Right lung (tissue), 10 donors: ENCODE measurements at places on chromosomes 13 and 19. TPM values are rescaled to one million over a fixed set of nuclear protein-coding genes. Genes with fewer than 3 reads are reported as not detected.

DNA sequence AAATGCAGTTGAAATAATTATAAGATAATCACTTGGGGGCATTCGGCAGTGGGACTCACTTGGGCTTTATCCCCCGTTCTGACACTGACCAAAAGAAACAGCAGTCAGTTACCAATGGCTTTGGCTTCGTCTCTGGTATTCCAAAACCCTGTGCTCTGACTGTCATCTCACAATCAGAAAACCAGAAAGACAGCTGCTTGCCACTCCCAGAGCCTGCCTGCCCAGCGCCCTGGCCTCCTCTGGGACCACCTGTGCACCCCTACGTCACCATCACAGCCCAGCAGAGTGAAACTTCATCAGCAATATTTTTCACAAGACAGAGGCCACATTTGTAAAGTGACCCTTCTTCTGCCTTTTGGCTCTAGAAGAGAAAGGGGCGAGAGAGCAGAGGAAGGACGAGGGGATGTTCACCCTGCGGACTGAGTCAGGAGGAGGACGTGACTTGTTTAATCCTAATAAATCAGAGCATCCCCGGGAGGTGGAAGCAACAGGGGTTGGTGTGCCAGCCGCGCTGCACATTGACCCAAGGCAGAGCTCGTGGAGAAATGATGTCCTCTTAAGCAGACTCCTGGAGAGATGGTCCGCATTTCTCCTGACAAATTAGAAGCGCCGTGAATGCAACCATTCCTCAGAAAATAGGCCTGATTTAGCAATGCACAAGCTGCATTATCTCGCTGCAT, 397.8 kb upstream of the ZNF507 start:
- DNase-seq = no peak

DNA sequence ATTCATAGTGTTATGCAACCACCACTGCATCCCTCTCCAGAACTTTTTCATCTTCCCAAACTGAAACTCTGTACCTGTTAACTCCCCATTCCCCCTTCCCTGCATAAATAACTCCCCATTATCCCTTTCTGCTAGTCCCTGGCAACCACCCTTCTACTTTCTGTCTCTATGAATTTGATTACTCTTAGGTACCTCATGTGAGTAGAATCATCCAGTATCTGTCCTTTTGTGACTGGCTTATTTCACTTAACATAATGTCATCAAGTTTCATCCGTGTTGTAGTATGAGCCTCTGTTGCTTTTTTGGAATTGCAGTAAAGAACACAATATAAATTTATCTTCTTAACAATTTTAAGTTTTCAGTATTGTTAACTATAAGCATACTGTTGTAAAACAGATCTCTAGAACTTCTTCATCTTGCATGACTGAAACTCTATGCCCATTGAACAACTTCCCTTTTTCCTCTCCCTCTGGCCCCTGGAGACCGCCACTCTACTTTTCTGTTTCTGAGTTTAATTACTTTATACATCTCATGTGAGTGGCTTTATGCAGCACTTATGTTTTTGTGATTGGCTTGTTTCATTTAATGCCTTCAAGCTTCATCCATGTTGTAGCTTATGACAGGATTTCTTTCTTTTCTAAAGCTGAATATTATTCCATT, 87.3 kb upstream of the ABCC4 start:
- no peak for DNase-seq

CYSLTR2 gene
- polyA plus RNA-seq = 0.36 TPM

DNA sequence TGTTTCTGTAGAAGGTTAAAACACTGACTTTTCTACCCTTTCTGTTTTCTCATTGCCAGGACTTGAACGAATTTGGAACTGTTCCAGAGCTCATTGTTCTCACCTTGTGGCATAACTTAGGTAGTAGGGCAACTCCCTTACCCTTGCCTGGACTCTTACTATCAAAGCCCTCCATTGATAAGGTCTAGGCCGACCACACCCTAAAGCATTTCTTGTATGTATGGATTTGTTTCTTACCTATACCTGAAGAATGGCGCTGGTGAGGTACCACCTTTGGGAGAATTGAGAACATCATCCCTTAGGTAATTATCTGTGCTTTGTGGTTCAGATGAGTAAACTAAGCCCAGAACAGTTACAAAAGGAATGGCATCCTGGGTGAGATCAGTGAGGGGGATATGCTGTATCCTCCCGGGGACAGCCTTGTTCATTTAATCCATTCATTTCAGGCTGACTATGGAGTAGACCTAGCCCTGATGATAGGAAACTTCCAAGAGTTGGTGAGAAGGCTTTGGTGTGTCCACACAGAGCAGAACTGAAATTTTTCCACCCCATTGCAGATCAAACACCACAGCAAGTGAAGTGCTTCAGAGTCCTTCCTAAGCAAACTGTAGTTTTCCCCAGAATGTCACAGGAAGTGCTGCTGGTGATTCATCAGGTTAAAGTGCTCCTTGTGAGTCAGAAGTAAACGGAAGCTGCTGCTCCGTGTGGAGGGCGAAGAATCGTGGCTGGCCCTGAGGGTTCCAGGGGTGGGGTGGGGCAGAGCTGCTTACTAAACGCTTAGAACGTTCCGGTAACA, 113.0 kb downstream of the TEX26 start:
- DNase-seq = no peak

DNA sequence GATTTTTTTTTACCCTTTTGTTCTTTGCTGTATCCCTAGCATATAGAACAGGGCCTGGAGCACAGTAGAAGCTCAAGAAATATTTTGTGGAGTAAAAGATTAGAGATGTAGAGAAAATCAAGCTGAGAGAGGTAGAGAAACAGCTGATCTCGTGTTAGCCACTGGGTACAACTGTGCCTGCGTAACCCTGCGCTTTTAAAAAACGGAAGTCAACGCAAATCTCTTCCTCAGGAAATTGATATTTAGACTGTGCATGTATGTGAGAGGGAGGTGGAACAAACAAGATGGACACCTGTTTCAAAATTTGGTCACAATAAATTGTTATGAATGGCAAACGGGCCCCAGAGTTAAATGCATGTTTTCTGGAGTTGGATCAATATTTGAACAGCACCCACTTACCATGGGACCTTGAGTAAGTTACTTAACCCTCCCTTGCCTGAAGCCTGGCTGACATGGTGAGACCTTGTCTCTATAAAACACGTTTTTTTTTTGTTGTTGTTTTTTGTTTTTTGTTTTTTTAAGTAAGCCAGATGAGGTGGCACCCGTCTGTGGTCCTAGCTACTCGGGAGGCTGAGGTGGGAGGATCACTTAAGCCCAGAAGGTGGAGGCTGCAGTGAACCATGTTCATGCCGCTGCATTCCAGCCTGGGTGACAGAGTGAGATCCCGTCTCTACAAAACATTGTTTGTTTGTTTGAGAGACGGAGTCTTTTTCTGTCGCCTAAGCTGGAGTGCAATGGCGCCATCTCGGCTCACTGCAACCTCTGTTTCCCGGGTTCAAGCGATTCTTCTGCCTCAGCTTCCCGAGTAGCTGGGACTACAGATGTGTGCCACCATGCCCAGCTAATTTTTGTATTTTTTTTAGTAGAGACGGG, 3.3 kb upstream of the EPOR start:
- no peak for DNase-seq

- no peak for DNase-seq
Observed at GRCh38 chr13:73055813-73056564, 2.8 kb upstream of the KLF5 start.
